ENCODE measurements at places on chromosomes 6 and 20. TPM values are rescaled to one million over a fixed set of nuclear protein-coding genes. Genes with fewer than 3 reads are reported as not detected.

Gene SIRPD
- not detected for polyA plus RNA-seq

DNA sequence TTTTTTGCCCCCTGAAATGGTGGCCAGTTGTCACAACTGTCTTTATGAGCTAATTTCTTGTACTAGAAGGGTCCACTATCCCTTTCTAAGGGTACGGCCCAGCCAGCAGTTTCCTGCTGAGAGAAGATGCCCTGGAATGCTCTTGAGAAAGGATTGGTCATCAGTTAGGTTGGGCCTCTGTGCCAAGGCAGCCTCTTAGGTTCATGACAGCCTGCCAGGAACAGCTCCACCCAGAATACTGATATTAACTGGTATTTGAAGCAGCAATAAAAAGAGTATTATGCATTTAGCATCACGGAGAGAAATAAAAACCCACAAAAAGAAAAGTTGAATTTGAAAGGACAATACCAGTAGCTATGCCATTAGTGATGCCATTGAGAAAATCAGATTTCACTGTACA, 9.0 kb upstream of the HINT3 start:
- DNase-seq, result no peak

GRCh38 chr6:90458353-90459224, 128.3 kb downstream of the MAP3K7 start:
- no peak for DNase-seq

DNA sequence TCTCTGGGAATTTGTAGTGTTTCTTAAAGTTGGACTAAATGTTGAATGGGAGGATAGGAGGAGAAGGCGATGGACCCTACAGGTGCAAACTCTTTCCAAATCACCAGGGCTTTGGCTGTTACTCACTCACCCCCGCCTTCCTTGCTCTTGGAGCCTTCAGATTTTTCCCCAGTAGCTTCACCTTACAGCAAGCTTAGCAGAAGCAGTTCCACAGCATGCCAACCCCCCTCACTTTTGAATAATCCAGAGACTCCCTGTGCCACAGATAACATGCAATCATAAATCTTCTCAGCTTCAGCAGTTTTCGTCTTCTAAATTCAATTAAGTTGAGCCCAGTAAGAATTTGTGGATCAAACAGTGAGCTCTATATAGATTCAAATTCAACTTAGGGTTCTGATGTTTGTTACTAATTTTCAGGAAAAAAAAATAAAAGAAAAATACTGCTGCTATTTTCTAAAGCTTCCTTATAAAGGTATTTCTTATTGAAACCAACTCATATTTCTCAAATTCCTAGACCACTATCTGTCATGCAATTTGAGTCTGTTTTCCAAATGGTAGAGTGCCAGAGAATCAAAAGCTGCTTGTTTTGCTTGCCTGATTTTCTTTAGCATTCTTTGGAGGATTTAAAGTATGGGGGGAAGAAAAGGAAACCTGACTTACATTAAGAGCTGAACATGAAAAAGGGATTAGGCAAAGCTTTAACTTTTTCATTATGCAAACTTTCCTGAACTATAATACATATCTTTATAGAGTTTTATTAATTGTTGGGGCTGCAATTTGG, 166.4 kb downstream of the EYA4 start:
- no peak for DNase-seq

GRCh38 chr6:19866985-19867627, 29.9 kb downstream of the ID4 start:
- DNase-seq, result no peak
